ENCODE measurements at places on chromosomes 1 and 21. TPM values are rescaled to one million over a fixed set of nuclear protein-coding genes. Genes with fewer than 3 reads are reported as not detected.

DNA sequence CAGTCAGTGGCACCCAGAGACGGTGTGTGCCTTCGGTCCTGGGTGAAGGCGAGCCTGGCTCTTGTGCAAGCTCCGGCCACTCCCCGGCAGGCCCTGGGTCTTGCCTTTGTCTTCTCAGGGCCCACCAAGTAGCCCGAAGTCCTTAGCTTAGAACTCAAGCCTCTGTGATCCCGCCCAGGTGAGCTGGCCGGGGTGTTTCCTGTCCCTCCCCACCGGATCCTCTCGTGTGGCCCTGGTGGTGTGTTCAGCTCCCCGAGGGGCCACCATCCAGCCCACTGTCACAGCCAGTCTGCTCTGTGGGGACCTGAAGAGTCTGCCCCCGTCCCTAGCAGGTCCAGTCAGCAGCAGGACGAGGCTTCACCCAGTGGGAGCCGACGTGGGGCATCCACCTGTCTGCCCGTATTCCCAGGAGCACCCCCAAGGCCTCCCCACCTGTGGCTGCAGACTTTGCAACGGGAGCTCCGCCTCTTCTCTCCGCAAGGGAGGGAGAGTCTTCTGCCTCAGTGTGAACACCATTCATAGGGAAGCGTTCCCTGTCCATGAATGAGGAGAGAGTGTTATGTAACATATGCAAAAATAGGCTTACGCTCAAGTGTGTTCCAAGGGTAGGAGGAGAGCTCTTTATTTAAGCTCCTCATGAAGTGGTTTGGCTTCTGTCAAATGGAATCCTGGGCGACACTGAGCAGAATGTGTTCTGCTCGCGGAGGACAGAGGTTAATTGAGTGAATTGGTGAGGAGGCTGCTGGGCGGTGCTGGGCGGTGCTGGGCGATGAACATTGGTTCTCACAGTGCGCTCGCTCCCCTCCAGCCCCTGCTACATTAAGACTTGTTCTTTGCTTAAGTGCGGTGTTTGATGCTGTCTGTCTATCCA is 108.9 kb downstream of the CRYAA start:
- DNase-seq: peak; percentile 11

GRCh38 chr1:235297579-235297978 is 30.4 kb downstream of the ARID4B start:
- no peak for DNase-seq

MARK1 gene
- polyA plus RNA-seq: 1.00 TPM

NTRK1 gene
- 0.07 TPM for polyA plus RNA-seq

RIPPLY3 gene
- polyA plus RNA-seq: not detected

DNA sequence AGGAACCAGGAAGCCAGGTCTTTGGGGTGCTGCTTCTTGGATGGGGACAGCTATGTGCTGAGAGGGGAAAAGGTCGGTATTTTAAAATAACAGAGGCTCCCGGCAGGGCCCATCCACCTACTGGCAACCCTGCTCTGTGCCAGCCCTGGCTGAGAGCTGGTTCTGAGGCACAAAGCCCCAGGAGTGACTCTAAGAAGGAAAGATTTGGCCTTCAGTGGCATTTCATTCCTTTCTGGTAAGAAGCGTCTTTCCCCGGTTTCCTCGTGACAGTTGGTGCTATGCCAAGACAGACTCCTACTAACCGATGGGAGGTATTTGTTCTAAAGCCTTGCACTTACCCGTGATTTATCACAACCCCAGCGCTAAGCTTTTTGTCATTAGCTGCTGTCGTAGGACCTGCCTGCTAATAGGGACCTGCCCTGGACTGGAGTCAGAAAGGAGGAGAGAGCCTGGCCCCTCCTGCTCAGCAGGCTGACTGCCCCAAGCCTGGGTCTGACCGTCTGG is 123.1 kb upstream of the ADAR start:
- DNase-seq: no peak

DNA sequence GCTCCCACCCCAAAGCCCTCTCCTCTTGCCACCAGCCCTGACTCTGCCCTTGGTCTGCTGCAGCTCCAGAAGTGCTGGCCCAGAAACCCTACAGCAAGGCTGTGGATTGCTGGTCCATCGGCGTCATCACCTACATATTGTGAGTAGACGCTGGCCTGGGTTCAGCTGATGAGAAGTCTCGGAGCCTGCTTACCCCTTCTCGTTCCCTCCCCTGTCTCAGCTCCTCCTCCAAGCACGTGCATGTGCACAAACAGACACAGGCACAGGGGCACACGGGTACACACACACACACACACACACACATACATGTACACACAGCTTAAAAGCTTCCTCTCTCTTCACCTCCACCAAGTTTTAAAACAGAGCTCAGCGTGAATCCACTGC is 24.3 kb downstream of the CAMK1G start:
- DNase-seq: no peak

GRCh38 chr1:1684031-1684681 is 8.4 kb downstream of the SLC35E2B start:
- DNase-seq: no peak

GRCh38 chr21:42550817-42551216 is 37.2 kb downstream of the SLC37A1 start:
- no peak for DNase-seq

GRCh38 chr1:179591592-179592580 is at the start of gene TDRD5:
TDRD5 (plus strand) TSS chr1:179591832; CDS start chr1:179592616, 784 bp downstream.
- no peak for DNase-seq

FCMR gene
- 1.0 TPM for polyA plus RNA-seq

DDAH1 gene
- 4.3 TPM for polyA plus RNA-seq

FMO1 gene
- polyA plus RNA-seq: 0.03 TPM

DNA sequence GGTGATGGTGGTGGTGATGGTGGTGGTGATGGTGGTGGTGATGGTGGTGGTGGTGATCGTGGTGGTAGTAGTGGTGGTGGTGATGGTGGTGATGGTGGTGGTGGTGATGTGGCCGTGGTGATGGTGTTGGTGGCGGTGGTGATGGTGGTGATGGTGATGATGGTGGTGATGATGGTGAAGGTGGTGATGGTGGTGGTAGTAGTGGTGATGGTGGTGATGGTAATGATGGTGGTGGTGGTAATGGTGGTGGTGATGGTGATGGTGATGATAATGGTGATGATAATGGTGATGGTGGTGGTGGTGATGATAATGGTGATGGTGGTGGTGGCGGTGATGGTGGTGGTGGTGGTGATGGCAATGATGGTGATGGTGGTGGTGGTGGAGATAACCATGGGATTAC is 6.8 kb upstream of the COL6A2 start:
- peak; percentile 34 for DNase-seq

- DNase-seq: no peak
Measured at GRCh38 chr1:233188061-233188460, 107.5 kb downstream of the PCNX2 start.

- peak; percentile 61 for DNase-seq
Measured at GRCh38 chr1:31760471-31761470, 3.4 kb downstream of the ADGRB2 start.

SYCP1 gene
- not detected for polyA plus RNA-seq

DNA sequence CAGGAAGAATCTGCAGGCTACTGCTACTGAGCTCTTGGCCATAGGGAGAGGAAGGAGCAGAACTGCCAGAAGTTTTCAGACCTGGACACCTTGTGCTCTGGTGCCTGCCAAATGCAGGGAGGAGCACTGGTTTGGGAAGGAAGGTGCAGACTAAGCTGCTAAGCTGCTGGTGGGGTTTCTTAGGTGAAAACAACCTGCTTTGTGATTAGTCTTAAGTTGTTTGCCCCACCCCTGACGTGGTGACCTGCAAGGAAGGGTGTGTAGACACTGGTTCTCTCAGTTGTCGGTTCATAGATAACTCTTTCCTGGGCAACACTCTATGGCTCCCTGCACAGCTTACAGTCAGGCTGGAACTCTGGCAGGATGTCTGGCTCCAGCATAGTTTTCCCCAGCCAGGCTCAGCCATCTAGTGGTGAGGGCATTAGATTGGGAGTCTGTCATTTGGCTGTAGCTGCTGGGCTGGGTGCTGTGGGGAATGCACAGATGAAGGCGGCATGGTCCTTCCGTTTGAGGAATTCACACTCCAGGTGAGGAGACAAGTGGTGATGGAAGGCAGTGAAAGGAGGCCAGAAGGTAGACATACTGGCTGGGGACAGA is 10.3 kb upstream of the S100A10 start:
- no peak for DNase-seq

DNA sequence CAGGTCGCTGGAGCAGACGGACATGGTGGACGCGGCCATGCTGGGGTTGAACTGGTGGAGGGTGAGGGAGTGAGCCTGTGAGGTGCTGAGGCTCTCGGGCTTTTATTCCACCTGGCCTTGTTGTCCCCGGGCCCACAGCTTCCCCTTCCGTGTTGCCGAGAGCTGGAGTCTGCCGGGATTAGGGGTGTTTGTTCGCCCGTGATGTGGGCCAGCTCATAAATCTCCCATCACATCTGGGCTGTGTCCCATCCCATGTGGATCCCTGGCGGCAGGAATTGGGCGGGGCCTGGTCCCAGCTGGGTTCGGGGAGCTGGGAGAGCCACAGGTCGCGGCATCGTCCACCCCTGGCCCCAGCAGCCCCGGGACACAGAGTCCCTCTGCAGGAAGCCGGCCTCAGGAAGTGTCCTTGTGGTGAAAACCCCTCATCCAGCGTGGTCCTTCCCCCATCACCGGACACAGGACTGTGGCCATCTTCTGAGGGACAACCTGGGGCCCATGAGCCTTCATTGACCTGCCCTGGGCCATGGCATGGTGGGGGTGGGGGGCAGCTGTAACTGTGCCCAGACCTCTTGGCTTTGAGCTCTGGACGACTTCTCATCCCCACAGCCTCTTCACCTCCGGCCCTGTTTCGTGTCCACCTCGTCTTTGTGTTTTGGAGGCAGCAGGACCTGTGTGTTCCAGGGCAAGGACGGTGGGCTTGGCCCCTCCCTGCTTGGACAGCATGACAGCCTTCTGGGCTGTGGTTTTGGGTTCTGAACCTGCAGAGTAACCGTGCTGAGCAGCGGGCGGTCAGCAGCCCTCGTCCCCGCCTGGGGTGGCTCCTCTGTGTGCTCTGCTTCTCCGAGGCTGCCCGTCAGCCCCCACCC is at the start of gene KRTAP10-6:
Gene KRTAP10-6, minus strand, starts transcription at position 60 of the 866 bp plus-strand sequence. Its CDS starts 21 bp downstream, at position 39.
- DNase-seq: no peak

DNA sequence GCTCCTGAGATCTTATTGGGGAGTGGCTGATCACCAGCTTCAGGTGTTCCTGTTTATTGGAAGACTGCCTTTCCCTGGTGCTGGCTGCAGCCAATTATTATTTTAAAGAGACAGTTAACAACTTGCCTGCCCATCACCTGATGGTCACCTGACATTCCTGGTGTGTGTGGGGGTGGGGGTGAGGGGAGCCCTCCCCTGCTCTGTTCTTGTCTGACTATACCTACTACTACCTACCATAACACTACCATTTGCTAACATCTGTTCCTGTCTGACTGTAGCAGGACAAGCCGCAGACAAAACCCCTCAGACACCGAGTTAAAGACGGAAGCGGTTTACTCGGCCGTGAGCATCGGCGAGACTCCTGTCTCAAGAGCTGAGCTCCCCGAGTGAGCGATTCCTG is 54.9 kb upstream of the NBPF3 start:
- no peak for DNase-seq

MX2 gene
- 1.3 TPM for polyA plus RNA-seq

All from psoas muscle (tissue), 8 donors.